ENCODE measurements at places on chromosomes 12 and 14. TPM values are rescaled to one million over a fixed set of nuclear protein-coding genes. Genes with fewer than 3 reads are reported as not detected.

GRCh38 chr14:86683561-86683960, 1153.6 kb downstream of the FLRT2 start:
- no peaks in the 10 kb centered on the region for H3K27me3 ChIP-seq
- DNase-seq: no peak
- no peak overlapping the region for H3K27ac ChIP-seq
- no peaks in the 10 kb centered on the region for H3K4me1 ChIP-seq
- H3K36me3 ChIP-seq: no peaks in the 10 kb centered on the region

DNA sequence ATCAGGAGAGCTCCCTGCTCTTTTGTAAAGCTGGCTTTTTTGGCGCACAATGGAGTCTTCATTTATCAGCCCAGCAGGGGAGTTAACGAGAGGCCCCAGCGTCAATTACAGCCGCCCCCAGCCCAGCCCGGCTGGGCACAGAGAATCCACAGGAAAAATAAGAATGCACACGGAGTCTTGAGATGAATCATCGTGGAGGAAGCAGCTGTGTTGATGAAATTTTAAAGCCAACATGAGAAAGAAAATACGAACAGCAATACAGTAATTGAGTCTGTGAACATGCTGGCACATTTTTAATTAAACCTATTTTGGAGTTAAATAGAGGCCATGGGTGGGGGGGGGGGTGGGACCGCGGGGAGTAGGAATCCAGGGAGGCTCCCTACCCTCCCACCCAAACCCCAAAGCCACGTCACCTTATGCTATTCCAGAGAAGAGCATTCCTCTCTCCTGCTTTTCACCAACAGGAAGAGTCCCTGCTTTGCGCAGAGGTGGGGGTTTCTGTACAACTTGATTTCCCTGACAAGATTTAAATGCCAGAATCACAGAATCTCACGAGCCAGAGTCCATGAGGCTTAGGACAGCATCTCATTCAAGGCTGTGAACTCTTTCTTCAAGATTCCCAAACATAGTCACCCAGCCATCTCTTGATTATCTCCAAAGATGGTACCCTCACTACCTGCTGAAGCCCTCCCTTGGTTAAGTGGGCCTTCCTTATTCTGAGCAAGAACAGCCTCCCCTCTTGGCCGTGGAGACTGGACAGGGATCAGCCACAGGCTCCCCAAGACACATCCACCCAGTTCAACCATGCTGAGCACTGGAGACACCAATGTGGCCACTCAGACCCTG, 50.3 kb downstream of the CCNK start:
- DNase-seq: no peak
- H3K36me3 ChIP-seq: no peaks in the 10 kb centered on the region
- H3K4me3 ChIP-seq: no peak overlapping the region

DNA sequence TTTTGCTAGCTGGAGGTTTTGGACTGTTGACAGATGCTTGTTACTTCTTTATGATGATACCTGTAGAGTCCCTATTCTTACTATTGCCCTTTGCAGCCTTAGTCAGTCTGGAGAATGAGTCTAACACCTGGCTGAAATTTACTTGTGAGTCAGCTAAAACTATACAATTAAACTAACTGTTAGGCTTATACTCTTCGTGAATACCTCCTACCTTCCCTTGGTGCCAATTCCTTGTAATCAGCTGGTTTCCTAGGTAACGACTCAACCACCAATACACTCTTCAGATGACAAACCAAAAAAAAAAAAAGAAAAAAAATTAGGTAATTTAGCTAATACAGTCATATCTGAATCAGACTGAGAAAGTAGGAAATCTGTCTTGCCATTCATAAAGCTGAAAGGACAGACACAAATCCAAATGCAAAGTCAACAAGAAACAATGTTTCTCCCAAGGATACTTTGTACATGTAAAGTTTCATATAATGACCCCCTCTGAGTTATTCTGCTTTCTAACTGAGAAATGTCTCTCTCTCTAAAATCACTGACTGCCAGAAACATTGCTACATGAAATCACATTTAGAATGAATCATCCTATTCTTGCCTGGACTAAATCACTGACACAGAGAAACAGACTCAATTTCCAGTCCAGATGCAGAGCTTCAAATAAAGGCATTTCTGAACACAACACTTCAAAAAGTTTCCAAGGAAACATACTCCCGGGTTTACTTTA, 56.5 kb upstream of the CDKL1 start:
- DNase-seq: no peak
- H3K36me3 ChIP-seq: no peaks in the 10 kb centered on the region
- H3K4me3 ChIP-seq: no peak overlapping the region

GRCh38 chr14:50772412-50772811, 58.5 kb downstream of the NIN start:
- H3K36me3 ChIP-seq: no peaks in the 10 kb centered on the region
- no peak for DNase-seq
- no peak overlapping the region for H3K27ac ChIP-seq
- H3K4me3 ChIP-seq: no peak overlapping the region
- peaks cover 3% of the 10 kb centered on the region for H3K4me1 ChIP-seq

GRCh38 chr12:10365696-10366405, 24.0 kb downstream of the KLRK1 start:
- peaks cover 11% of the 10 kb centered on the region for H3K4me1 ChIP-seq
- DNase-seq: no peak
- peak overlapping the region; percentile 96 for H3K27ac ChIP-seq
- H3K36me3 ChIP-seq: no peaks in the 10 kb centered on the region
- no peaks in the 10 kb centered on the region for H3K27me3 ChIP-seq

GRCh38 chr14:61632807-61633206, 62.5 kb upstream of the HIF1A start:
- H3K4me1 ChIP-seq: no peaks in the 10 kb centered on the region
- H3K27me3 ChIP-seq: no peaks in the 10 kb centered on the region
- no peak overlapping the region for H3K27ac ChIP-seq
- H3K36me3 ChIP-seq: no peaks in the 10 kb centered on the region
- DNase-seq: no peak

DNA sequence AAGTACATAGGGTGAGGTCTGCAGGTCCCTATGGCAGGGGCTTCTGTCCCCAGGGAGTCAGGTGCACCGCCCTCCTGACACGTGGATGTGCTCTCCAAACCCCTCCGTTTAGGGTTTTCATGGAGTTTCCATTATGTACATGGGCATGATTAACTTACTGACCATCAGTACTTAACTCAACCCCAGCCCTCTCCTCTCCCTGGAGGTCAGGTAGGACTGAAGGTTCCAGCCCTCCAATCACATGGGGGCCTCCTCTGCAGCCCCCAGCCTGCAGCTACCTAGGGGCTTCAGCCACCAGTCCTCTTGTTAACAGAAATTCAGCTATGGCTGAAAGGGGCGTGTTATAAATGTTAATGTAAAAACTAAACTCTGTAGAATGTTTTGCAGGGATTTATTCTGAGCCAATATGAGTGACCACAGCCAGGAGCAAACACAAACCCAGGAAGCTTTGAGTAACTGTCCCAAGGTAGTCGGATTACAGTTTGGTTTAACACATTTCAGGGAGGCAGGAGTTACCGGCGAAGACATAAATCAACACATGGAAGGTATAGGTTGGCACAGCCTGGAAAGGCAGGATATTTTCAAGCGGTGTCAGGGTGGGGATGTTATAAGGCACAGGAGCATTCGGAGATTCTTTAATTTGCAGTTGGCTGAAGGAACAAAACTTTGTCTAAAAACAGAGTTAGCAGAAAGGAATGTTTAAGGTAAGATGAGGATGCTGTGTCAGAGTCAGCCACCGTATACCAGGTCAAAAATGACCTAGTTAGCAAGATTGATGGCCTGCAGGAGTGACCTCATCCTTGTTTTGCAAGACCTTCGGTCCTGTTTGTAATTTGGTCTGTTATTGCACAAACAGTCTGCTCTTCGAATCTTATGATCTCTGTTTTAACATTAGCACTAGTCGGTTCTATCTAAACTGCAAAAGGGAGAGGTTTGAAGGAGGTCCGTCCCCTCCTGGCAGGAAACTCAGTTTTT, 75.2 kb downstream of the TNFAIP2 start:
- H3K4me3 ChIP-seq: no peak overlapping the region
- no peak for DNase-seq
- H3K4me1 ChIP-seq: no peaks in the 10 kb centered on the region
- H3K27ac ChIP-seq: no peak overlapping the region
- no peaks in the 10 kb centered on the region for H3K36me3 ChIP-seq

DNA sequence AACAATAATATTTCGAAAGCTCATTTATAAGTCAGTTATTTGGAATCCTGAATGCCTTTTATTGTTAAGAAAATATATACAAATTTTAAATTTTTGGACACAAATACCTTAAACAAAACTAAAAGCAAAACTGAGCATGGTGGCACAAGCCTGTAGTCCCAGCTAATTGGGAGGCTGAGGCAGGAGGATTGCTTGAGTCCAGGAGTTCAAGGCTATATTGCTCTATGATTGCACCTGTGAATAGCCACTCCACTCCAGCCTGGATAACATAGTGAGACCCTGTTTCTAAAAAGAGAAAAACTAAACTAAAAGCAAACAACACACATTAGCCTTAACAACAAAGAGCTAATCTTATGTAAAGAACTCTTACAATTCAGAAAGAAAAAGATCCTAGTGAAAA, 78.8 kb downstream of the SMOC1 start:
- H3K27ac ChIP-seq: no peak overlapping the region
- no peak for DNase-seq
- no peaks in the 10 kb centered on the region for H3K36me3 ChIP-seq
- H3K4me3 ChIP-seq: no peak overlapping the region
- H3K4me1 ChIP-seq: no peaks in the 10 kb centered on the region

DNA sequence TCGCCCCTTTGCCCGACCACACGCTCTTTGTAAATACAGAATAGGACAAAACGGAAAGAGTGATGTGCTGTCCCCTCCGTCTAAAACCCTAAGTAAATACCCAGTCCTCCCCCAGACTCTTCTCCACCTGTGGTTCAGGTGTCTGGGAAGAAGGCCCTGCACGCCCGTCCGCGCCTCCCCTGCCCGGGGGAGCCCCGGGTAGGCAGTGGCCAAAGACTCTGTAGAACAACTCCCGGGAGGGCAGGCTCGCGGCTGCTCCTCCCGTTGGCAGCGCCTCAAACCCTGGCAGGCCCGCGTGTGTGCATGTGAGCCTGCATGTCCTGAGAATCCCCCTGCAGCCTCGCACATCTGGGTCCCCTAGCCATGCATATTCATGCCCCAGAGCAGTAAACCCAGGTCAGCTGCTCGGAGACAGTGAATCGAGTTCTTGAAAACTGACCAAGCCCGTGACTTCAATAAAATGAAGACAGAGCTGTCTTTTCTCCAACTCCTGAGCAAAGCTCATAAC, 165.8 kb downstream of the MON2 start:
- H3K36me3 ChIP-seq: no peaks in the 10 kb centered on the region
- DNase-seq: peak; percentile 69
- H3K27me3 ChIP-seq: no peaks in the 10 kb centered on the region
- peak overlapping the region; percentile 17 for H3K27ac ChIP-seq
- peak overlapping the region; percentile 55 for H3K4me3 ChIP-seq
- H3K4me1 ChIP-seq: peaks cover 2% of the 10 kb centered on the region

DNA sequence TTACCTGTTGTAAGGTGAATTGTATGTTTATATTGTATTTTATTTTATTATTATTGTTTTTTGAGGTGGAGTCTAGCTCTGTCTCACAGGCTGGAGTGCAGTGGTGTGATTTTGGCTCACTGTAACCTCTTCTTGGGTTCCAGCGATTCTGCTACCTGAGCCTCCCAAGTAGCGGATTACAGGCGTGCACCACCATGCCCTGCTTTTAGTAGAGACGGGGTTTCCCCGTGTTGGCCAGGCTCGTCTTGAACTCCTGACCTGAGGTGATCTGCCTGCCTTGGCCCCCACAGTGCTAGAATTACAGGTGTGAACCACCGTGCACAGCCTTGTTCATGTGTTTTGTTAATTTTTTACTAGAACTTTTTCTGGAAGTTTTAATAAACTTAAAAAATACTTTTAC, 3.8 kb downstream of the ATF7IP start:
- H3K36me3 ChIP-seq: no peaks in the 10 kb centered on the region
- DNase-seq: no peak
- H3K4me3 ChIP-seq: no peak overlapping the region
- no peaks in the 10 kb centered on the region for H3K27me3 ChIP-seq

The RFLNA gene
- 3.0 TPM for polyA plus RNA-seq
